Activated naive CD4-positive, alpha-beta T cell (primary cell): ENCODE measurements at places on chromosomes 2 and 18.

DNA sequence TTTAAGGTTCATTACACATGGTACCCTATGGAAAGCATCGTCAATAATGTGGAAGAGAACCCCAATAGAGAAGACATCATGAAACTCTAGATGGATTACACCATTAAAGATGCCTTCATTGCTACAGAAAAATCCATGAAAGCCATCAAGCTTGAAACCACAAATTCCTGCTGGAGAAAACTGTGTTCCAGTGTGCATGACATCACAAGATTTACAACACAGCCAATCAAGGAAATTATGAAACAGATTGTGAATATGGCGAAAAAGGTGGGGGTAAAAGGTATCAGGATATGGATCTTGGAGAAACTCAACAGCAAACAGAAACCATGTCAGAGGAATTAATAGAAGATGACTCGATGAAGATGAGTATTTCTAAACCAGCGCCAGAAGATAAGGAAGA lies 200.0 kb downstream of the SLC4A10 start:
- DNase-seq = no peak

- DNase-seq = no peak
Observed at GRCh38 chr2:205288686-205289085, 393.6 kb upstream of the NRP2 start.

DNA sequence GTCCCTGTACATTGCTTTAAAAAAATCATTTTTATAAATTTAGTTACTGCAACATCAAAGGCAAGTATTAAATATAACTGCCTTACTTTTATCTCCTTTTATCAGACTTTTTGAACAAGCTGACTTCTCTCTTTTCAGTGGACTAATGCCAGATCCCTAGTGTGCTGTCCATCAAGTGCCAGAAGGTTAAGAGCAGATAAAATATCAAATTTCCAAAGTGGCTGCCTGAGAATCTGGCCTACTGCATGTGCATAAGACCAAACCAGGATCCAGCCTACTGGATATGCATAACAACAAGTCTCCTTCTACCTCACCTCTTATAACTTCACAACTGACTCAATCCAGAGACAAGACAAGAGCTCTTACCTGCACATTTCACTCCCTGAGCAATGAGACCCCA lies 59.8 kb upstream of the CHRNA1 start:
- no peak for DNase-seq

- DNase-seq = no peak
Observed at GRCh38 chr18:51399491-51400122, 202.1 kb upstream of the MEX3C start.

- no peak for DNase-seq
Observed at GRCh38 chr2:15731889-15732271, 140.2 kb downstream of the DDX1 start.

DNA sequence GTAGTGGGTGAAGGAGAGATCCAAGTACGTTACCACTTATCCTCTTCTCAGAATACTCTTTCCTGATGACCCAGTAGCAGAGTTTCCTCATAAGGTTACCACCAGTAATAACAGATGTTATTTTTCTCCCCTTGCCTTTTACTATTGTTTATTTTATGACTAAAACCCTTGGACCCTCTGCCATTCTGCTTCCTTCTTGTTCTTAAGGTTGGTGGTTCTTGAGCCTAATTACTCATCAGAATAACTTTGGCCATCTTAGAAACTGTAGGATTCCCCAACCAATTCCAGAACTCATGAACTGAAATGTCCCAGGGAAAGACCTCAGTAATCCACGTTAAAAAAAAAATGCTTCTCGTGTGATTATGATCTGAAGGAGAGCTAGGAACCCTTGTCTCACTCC lies 64.9 kb downstream of the CHST9 start:
- DNase-seq = no peak

GRCh38 chr2:110832740-110833139 lies 100.4 kb downstream of the ACOXL start:
- no peak for DNase-seq

- peak; percentile 18 for DNase-seq
Observed at GRCh38 chr2:207530160-207531031, 634 bp downstream of the CREB1 start.

- DNase-seq = no peak
Observed at GRCh38 chr2:174125090-174125489, 123.2 kb downstream of the OLA1 start.

DNA sequence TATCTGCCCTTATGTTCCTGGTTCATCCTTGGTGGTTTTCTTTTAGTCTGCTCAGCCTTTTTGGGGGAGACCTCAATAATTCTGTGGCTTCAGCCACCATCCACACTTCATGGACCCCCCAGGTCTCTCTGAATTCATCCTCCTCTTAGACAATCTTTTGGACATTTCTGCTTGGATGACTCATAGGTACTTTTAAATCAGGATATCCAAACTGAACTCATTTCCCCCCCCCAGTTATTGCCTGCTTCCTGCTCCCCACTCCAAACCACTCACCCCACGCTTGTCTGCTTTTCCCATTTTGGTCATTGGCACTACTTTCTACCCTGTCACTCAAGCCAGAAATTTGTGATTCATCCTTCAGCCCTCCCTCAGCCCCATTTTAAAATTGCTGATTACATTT lies 78.5 kb downstream of the TANC1 start:
- no peak for DNase-seq

DNA sequence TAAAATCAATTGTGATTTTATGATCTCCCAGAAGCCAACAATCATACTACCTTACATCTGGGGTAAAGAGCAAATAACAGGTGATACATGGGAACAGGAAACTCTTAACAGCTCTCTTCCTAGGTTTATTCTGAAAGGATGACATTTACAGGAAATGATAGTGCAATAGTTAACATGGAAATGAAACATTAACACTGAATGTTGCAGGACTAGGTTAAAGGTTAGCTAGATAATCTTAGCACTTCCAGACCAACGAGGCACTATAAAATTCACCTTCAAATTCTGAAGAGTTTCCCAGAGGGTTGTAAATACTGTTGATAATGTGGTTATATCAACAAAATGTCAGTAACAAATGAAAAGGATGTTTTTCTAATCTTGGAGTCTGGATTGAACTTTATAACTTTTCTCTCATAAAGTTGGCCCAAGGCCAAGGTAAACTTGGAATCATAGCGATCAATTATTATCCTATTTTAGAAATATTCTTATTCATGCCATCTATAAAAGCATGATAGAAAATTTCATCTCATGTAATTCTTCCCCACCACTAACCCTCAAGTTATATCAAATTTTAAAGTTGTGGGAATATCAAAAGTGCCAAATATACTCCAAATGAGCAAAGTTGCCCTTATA lies 32.9 kb upstream of the GCG start:
- DNase-seq = no peak

- DNase-seq = no peak
Observed at GRCh38 chr2:98308068-98308467, 38.2 kb upstream of the CNGA3 start.

DNA sequence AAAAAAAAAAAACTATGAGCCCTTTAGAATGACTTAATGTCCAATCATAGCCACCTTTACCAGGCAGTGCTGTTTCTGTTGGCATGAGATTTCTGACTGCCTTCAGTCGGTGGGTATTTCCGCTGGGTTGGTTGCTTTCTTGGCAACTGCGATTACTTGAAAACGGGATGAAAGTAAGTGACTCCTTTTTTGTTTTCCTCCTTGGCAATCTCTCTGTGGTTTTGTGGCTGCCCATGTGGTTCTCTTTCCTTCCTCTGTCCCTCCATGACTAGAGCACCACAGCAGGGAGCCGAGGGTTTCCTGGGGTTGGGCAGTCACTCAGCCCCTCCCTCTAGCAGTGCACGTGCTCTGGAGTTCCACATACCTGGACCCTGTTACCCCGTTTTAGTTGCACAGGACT lies 112.1 kb downstream of the KLHL29 start:
- DNase-seq = no peak

- no peak for DNase-seq
Observed at GRCh38 chr2:203549406-203549805, 14.3 kb upstream of the RAPH1 start.

DNA sequence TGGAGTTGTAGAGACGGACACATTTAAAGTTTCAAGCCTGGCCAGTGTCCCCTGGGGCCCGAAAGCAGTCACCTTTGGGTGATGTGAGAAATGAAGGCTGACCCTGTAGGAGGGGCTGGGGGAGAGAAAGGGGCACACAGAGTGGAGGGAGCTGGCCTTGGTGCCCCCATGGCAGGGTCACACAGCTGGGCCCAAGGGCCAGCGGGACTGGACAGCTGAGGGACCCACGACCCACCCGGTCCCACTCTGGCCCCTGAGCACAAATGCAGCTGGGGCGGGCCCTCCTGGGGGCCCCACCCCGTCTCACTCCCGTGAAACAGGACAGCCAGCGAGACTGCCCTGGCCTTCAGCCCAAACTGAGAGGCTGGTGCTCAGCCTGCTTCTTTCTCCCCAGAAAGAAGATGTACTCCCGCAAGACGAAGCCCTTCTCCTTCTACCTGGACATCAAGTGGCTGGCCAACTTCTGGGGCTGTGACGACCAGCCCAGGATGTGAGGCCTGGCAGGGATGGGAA lies 6.1 kb downstream of the AGXT start:
- DNase-seq = no peak

DNA sequence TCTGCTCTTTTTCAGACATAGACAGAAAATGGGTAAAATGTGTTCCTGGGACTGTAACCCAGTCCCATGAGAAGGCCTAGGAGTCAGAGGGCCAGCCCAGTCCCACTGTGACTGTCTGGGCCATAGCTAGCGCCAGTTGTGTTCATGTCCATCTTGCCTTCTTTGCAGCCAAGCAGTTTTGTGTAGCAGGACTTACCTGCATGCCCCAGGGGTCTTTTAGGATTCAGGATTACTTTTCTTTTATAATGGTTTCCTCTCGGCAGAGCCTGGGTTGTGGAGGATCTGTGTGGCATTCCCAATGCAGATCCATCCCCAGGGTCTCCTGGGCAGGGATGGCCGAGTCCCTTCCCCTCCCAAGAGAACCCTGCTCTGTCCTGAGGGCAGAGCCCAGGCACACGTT lies 90.8 kb downstream of the FHOD3 start:
- no peak for DNase-seq

DNA sequence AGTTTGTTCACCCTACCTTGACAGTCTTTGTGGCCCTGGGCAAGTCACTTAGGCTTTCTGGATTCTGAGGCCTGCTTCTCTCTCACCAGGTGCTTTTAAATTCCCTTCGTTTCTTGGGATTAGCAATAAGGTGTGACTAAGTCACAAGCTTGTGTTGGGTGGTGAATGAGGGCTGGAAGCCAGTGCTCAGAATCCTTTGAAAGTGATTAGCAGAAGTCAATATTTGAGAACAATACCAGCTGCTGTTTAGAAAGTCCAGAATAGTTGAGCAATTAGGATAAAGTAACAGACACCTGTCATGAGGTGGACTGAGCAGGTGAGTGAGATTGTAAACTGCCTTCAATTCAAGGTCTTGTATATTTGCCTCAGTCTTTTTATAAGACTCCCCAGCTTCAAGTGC lies 19.3 kb upstream of the MGAT5 start:
- DNase-seq = no peak

DNA sequence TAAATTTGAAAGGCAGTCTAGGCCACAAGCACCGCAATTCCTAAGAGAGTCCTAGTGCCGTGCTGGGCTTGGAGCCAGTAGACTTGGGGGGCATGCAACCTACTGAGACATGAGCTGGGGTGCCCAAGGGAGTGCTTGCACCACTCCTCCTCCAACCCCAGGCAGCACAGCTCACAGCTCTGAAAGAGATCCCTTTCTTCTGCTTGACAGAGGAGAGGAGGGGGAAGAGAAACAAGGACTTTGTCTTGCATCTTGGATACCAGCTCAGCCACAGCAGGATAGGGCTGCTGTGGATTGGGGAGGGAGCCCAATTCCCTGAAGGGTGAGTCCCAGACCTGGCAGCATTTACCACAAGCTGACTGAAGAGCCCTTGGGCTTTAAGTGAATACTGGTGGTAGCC lies 134.6 kb downstream of the TMEM131 start:
- DNase-seq = no peak

- DNase-seq = no peak
Observed at GRCh38 chr2:73642338-73643018, at the start of gene NAT8. Gene NAT8 (minus strand): TSS chr2:73642422. CDS start chr2:73641628, 794 bp downstream.

DNA sequence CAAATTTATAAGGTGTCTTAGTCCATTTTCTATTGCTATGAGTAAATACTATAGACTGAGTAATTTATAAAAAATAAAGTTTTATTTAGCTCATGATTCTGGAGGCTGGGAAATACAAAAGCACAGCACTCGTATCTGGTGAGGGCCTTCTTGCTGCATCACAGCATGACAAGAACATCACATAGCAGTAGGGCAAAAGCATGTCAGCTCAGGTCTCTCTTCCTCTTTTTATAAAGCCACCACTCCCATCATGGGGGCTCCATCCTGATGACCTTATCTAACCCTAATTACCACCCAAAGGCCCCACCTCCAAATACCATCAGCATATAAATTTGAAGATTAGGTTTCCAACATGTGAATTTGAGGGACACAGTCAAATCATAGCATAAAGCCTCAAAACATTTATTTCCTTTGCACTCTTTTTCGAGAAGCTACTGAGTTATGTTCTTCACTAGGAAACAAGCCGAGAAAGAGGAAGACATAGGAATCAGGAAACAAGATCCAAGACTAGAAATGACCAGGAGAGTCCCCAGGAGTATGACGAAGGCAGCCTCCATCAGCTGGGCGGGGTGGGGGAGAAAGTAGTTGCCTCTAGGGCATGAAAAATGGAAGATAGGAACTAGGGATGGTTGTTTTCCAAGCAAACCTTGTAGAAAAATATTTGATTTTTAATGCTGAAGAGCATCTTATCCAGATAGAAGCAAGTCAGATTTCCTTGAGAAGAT lies 24.1 kb upstream of the NABP1 start:
- no peak for DNase-seq

DNA sequence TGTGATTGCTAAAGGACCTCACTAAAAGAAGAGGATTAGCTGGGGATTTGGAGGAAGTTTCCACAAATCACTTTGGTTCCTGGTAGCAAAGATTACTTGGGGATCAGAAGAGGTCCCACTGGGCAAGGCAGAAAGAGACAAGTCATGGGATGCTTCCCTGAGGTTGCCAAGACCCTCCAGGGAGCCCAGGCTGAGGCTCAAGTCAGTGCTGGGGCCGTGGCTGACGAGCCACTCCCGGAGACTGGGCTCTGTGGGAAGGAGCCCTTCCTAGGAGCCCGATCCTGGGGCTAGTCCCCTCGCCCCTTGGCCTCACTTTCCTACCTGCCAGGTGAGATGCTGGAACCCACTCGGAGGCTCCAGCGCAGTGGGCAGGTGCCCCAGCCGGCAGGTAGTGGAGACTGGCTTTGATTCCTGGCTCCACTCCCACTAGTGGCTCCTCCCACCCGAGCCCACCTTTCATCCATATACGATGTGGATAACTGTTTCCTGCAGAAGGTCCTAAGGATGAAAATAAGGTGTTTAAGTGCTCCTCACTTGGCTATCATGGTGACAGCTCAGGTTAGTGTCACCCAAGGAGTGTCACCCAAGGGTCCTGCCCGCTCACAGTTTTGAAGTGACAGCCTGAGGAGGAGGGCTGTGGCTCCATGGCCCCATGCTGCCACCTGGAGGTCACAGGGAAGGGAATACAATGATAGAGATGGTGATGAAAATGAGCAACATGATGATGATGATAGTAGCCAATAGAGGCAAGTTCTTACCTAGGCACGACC lies 100.5 kb downstream of the CAPN13 start:
- peak; percentile 38 for DNase-seq
